ENCODE measurements at places on chromosomes 1 and 21.

GRCh38 chr1:161071886-161072371, 2.2 kb upstream of the ARHGAP30 start:
- no peak for DNase-seq

GRCh38 chr1:203492082-203492747, 1.7 kb upstream of the OPTC start:
- no peak for DNase-seq

DNA sequence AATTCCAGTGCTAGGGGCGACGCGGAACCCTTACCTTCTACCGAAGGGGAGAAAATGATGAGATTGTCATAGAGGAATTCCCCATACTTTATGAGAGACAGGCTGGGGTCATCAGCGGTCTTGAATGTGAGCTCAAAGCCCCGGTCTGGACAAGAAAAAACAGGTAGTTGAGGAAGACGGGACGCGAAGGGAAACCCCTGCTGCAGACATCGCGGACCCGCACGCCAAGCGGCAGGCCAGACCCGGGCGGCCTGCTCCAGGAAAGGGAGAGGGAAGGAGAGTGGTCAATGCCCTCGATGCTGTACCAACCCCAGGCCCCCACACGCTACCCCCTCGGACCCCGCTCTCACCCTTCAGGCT, 342 bp downstream of the DDOST start:
- DNase-seq: no peak

- DNase-seq: no peak
These were observed 9.3 kb upstream of the CAPN2 start for GRCh38 chr1:223702735-223703667.

GRCh38 chr1:80994934-80995333, 805.8 kb upstream of the ADGRL2 start:
- DNase-seq: no peak

GRCh38 chr1:12811409-12811784, 19.8 kb downstream of the PRAMEF11 start:
- DNase-seq: no peak

DNA sequence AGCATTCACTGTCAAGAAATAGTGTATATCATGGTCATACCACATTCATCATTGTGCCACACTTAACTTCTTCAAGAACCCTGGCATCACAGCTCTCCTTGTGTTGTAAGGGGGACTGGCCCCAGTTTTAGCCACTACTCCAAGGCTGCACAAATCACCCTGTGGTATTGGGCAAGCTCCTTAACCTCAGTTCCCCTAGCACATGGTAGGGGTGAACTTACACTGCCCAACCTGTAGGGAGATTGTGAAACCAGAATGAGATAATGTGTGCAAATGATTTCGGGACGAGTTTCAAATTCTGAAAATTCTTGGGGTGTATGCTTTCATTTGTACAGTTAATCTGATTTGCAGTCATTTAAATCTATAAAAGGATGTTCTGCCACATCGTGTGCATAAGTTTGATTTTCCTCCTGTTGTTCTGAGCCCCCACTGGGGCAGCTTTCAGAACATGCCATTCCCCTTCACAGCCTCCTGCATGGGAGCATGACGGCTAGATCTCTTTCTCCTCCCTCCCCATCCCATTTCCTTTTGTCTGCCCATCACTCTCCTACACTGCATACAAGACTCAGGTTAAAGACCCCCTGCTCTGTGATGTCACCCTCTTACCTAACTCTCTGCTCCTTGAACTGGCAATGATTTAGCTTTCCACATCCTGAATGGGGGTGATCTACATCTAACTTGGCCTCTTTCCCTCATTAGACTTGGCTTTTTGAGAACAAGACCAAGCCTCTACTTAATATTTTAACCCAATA, 290.3 kb downstream of the CHRM3 start:
- no peak for DNase-seq

DNA sequence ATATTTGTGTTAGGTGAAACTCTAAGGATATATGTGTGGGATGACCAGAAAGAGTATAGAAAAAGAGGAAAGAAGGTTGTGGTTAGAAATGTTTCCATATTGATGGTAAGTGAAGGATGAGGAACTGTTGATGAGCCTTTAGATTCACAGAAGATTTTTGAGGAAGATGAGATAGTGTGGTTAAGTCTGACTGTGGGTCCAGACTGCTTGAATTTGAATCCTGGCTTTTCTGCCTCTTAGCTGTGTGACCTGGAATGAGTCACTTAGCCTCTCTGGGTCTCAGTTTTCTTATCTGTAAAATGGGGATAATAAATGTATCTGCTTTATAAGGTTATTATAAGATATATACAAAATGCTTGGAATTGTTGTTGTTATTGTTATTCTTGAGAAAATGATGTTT, 27.5 kb downstream of the RGL1 start:
- DNase-seq: no peak

DNA sequence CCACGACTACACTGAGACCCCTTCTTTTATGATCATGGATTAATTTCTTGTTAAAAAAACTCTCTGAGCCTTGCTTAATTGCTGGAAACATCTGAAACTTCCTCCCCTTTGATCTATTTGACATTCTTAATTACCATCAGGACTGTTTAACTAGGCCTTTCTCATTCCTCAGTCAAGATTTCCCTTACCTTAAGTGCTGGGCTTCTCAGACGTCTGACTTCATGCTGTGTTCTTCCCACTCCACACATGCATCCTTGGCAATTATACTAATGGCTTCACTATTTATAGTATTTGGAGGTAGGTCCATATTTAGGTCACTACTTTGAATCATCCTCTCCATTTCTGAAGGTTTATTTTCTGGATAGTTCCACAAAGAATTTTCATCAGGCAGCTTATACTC, 341.3 kb upstream of the TMPRSS15 start:
- no peak for DNase-seq

GRCh38 chr1:205324781-205325180, 3.2 kb upstream of the NUAK2 start:
- DNase-seq: no peak

DNA sequence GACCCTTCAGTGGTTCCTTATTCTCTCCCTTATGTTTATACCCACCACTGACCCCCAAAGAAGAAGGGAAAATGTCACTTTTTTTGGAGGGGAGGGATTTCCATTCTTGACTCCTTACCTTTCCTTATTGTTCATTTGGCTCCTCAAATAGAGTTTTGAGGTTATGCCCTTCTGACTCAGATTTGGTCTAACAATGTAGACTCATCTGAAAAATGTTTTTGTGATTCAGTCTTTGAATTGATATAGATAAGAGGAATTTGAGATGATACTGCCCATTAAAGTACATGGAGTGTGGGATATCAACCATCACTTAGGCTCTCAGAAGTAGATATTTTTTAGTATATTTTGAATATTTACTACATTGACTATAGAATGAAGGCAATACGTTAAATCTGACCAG, 16.1 kb downstream of the USP1 start:
- no peak for DNase-seq

GRCh38 chr1:98969798-98970490, 34.7 kb downstream of the PLPPR5 start:
- DNase-seq: no peak

DNA sequence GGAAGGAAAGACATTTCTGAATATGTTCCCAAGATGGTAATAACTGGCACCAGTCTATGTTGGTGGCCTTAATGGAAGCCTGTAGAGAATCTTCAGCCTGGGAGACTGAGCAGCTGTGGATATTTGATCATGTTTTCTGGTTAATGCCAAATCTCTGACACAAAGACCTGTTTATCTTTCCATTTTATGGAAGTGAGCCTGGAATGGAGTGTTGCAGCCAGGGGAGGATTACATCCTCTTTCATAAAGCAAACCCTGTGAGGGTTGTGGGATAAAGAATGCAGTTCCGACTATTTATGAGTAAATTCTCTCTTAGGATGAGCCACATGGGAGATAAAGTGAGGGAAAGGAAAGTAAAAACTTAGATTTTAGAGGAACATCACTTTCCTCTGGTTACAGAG, 144.1 kb downstream of the PCP4 start:
- no peak for DNase-seq

GRCh38 chr1:233172201-233172600, 123.3 kb downstream of the PCNX2 start:
- DNase-seq: no peak

GRCh38 chr1:14499312-14500040, 99.0 kb upstream of the KAZN start:
- no peak for DNase-seq

DNA sequence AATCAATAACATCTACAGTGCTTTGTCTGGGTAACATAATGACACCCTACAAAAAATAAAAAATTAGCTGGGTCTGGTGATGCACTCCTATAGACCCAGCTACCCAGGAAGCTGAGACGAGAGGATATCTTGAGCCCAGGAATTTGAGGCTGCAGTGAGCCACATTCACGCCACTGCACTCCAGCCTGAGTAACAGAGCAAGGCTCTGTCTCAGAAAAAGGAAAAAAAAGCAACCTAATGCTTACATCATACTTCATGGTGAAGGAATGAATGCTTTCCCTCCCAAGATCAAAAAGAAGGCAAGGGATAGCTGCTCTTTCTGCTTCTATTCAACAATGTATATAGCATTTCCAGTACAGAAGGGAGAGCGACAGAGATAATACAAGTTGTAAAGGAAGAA, 24.2 kb upstream of the CTTNBP2NL start:
- no peak for DNase-seq

DNA sequence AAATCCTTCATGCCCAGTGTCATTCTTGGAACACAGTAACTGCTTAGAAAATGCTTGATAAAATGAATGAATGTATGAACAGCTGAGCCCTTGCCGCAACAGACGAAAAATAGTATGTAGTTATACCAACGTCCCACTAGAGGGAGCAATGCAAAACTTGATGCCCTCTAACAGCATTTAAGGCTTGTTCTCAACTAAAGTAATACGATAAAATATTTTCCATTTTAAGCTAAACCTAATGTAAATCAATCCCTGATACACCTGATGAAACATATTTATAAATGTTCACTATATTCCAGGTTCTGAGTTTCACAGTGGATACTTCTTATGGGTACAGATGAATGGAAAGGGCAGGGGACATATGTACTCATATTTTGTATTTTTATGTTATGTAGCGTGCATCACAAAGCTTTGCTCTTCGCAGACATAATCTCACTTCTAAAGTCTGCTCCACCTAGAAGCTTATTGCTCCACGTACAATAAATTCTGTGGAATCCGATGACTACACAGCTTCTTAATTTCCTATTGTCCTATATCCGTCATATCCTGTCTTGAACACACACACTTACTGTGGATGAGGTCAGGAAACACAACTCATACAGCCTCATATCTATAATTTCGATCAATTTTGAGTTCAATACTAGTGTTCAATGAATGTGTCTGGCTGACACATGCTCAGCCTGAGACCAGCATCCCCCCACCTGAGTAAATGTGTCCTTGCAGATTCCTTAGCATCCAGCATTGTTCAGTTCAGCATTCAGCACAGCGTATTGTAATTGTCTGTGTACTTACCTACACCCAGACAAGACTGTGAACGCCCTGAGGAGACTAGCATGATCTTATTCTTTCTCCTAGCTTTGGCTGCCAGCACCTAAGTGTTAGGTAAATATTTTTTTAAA, 4.4 kb upstream of the UTP25 start:
- no peak for DNase-seq

- no peak for DNase-seq
These were observed 779 bp downstream of the SON start for GRCh38 chr21:33543505-33544129.

GRCh38 chr1:11204396-11205190, 15.4 kb downstream of the ANGPTL7 start:
- no peak for DNase-seq

Data from esophagus squamous epithelium (tissue), 5 donors.